ENCODE measurements at places on chromosomes 3 and 15.
A peak's percentile ranks its signal among the peaks of the same experiment; 100 is the strongest.

DNA sequence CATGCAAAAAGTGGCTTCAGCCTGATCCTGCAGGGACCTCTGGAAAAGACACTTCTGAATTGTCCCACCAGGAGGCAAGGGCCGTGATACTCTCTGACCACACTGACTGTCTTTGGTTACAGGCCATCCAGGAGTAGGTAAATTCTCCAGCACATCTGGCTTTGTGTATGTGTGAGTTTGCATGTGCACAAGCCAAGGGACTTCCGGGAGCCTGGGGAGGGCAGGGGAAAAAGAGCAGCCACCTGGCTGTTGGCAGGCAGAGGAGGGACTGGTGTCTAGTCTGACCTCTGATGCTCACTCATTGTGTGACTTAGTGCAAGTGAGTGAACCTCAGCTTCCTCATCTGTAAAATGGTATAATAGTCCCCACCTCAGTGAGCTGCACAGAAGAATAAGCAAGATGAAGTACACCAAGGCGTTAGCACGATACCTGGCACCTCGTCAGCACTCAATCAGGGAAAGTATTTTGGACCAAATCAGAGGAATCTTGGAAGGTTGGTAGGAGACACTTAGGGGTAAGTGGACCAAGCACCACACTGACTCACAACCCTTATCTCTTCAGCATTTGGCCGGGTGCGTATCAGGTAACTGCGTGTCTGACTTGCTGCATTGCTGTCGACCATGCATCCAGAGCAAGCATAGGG lies 19.1 kb downstream of the KLHL6 start:
- peaks cover 7% of the 10 kb centered on the region for H3K36me3 ChIP-seq
- H3K4me3 ChIP-seq, result no peak overlapping the region
- no peak for DNase-seq

- no peak overlapping the region for H3K4me3 ChIP-seq
- no peaks in the 10 kb centered on the region for H3K36me3 ChIP-seq
- H3K27me3 ChIP-seq, result peaks cover 28% of the 10 kb centered on the region
These were observed 18.4 kb downstream of the CCK start for GRCh38 chr3:42247576-42248027.

GRCh38 chr3:39479701-39480414 lies 12.4 kb downstream of the MOBP start:
- H3K27me3 ChIP-seq, result peaks cover 8% of the 10 kb centered on the region
- peaks cover 4% of the 10 kb centered on the region for H3K36me3 ChIP-seq
- H3K27ac ChIP-seq, result no peak overlapping the region
- H3K4me1 ChIP-seq, result no peaks in the 10 kb centered on the region

- H3K4me3 ChIP-seq, result peak overlapping the region; percentile 30
- peak; percentile 94 for DNase-seq
- no peak overlapping the region for H3K27ac ChIP-seq
- no peaks in the 10 kb centered on the region for H3K36me3 ChIP-seq
- H3K27me3 ChIP-seq, result no peaks in the 10 kb centered on the region
These were observed 13.7 kb downstream of the CAND2 start for GRCh38 chr3:12810013-12810780.

GRCh38 chr3:60932643-60933042 lies 318.6 kb downstream of the FHIT start:
- H3K4me1 ChIP-seq, result no peaks in the 10 kb centered on the region
- no peak for DNase-seq
- no peaks in the 10 kb centered on the region for H3K27me3 ChIP-seq
- no peak overlapping the region for H3K4me3 ChIP-seq
- peaks cover 6% of the 10 kb centered on the region for H3K36me3 ChIP-seq

DNA sequence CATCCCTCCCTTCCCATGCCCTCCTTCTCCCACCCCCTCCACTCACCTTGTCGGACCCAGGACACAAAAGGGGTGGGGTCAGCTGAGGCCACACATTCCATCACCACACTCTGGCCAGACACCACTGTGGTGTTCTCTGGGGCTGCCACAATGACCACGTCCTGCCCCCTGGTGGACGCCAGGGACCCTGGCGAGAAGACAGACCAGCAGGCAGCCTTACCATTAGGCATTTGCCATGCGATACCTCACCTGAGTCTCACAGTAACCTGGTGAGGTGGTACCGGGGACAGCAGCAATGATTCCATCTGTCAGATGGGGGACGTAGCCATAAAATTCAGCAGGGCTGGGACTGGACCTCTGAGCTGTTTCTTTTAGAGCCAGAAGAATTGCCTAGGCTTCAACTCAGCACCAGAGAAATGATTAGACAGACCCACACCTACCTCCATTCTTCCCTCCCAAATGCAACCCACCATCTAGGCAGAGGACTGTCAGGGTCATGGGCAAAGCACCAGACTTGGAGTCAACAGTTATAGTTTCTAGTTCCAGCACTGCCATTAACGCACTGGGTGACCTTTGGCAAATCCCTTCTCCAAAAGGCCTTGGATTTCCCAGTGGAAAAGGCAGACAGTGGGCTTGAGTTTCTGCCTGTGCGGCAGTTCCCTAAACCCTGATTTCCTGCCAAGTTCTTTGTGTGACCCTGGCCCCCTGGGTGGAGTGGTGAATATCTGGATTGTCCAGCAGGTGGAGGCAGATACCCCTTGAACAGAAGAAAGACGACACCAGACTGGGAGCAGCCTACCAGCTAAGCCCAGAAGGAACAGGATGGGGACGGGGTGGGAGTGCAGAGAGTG lies 21.8 kb downstream of the IGDCC4 start:
- H3K4me1 ChIP-seq, result no peaks in the 10 kb centered on the region
- DNase-seq, result no peak
- H3K36me3 ChIP-seq, result no peaks in the 10 kb centered on the region
- no peak overlapping the region for H3K27ac ChIP-seq

DNA sequence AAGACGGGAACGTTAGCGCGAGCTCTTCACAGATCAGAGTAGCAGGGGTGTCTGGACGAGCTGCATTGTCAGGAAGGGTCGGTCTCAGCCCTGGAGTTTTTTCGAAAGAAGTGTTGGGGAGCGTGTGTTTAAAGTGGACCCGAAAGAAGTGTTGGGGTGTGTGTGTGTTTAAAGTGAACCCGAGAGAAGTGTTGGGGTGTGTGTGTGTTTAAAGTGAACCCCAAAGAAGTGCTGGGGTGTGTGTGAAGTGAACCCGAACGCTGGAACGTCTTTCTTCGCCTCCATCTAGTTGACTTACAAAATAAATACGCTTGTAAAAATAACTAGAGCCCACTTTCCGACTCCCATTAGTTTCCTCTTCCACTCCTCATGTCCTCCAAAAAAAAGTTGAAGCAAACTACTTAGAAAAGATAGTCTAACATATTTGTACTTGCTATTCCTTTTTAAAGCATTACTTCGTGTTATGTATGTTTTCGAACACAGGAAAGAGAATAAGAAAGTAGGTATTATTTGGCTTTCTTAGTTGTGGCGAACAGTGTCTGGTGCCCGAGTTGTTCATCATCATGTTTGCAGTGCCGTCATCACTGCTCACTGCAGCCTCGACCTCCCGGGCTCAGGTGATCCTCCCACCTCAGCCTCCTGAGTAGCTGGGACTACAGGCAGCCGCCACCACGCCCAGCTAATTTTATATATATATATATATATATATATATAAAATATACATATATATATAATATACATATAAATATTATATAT lies 1.0 kb downstream of the LRCH3 start:
- DNase-seq, result no peak
- peak overlapping the region; percentile 90 for H3K27ac ChIP-seq
- H3K4me3 ChIP-seq, result peak overlapping the region; percentile 96

- H3K27ac ChIP-seq, result no peak overlapping the region
- DNase-seq, result no peak
- peaks cover 5% of the 10 kb centered on the region for H3K36me3 ChIP-seq
- H3K4me3 ChIP-seq, result no peak overlapping the region
These were observed 308.6 kb downstream of the TBC1D5 start for GRCh38 chr3:17433876-17434275.

DNA sequence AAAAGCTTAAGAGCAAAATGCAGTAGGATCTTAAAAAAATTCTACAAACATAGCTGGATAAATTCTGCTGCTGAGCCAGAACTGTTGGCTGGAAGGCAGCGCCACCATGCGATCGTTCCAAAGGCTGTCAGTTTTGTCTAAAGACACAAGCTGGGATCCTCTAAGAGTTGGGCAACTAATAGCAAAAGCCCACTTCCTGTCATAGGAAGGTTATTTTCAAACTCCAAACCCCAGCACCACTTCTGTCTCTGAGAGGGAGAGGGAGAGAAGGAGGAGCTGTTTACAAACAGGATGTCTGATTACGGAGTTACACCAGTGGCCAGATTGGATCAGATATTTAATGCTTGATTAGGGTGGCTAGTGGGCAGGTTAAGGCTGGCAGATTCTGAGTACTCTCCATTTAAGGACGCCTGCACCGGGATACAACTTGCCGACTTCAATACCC lies 44.0 kb downstream of the EIF4E3 start:
- no peaks in the 10 kb centered on the region for H3K27me3 ChIP-seq
- H3K4me3 ChIP-seq, result no peak overlapping the region
- peak overlapping the region; percentile 44 for H3K27ac ChIP-seq
- peaks cover 11% of the 10 kb centered on the region for H3K4me1 ChIP-seq

DNA sequence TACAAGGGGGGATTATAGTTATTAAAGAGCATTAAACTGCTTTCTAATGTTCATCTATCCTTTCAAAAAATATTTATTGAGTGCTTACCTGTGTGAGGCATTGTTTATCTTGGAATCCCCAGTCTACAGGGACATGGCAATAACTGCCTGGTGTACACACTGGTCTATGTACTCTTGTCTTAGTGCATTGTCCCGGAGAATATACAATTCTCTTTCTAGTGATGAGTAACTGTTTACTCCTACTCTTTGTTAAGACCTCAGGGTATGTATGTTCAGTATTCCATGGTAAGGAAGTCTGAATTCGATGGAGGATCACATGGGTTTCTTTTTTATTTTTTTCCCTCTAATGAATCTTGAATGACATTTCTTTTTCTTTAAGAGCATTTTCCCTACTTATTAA lies 772.4 kb upstream of the NR2F2 start:
- peaks cover 12% of the 10 kb centered on the region for H3K27me3 ChIP-seq
- peak overlapping the region; percentile 88 for H3K27ac ChIP-seq
- H3K4me1 ChIP-seq, result peaks cover 15% of the 10 kb centered on the region
- no peak for DNase-seq
- H3K36me3 ChIP-seq, result no peaks in the 10 kb centered on the region

- peaks cover 19% of the 10 kb centered on the region for H3K27me3 ChIP-seq
- no peak overlapping the region for H3K27ac ChIP-seq
- no peak for DNase-seq
- no peaks in the 10 kb centered on the region for H3K4me1 ChIP-seq
- no peaks in the 10 kb centered on the region for H3K36me3 ChIP-seq
These were observed 42.3 kb downstream of the MAGEF1 start for GRCh38 chr3:184669578-184669977.

- no peak for DNase-seq
- H3K4me1 ChIP-seq, result no peaks in the 10 kb centered on the region
- H3K27ac ChIP-seq, result no peak overlapping the region
- no peaks in the 10 kb centered on the region for H3K27me3 ChIP-seq
- no peaks in the 10 kb centered on the region for H3K36me3 ChIP-seq
These were observed 24.2 kb upstream of the ZPLD1 start for GRCh38 chr3:102410616-102411015.

DNA sequence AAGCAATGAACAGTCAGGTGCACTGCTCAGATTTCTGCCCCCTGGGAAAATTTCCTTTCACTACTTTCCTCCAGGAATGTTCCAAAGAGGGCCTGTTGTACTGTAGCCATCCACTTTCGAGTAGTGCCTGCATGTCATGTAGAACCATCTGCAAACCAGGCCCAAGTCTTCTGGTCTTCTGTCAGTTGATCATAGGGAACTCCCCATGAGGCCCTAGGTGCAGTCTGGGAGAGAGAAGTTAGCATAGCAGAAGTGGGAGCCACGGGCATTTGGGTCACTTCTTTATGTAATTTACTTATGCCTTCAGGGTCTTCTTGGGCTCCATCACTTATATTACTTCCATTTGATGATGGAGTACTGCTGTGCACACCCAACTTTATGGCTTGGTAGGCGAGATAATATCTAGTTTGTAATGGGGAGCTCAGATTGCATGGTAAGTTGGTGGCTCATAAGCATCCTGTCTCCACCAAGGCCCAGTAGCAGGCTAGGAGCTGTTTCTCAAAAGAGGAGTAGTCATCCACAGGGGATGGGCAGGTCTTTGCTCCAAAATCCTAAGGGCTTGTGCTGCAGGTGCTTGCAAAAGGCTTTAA lies 151.4 kb downstream of the NFKBIZ start:
- DNase-seq, result no peak
- H3K36me3 ChIP-seq, result no peaks in the 10 kb centered on the region
- no peaks in the 10 kb centered on the region for H3K27me3 ChIP-seq

GRCh38 chr3:127106053-127106452 lies 86.9 kb upstream of the PRR23E start:
- H3K27ac ChIP-seq, result no peak overlapping the region
- no peaks in the 10 kb centered on the region for H3K36me3 ChIP-seq
- no peaks in the 10 kb centered on the region for H3K4me1 ChIP-seq
- H3K4me3 ChIP-seq, result no peak overlapping the region
- H3K27me3 ChIP-seq, result peaks cover 6% of the 10 kb centered on the region

DNA sequence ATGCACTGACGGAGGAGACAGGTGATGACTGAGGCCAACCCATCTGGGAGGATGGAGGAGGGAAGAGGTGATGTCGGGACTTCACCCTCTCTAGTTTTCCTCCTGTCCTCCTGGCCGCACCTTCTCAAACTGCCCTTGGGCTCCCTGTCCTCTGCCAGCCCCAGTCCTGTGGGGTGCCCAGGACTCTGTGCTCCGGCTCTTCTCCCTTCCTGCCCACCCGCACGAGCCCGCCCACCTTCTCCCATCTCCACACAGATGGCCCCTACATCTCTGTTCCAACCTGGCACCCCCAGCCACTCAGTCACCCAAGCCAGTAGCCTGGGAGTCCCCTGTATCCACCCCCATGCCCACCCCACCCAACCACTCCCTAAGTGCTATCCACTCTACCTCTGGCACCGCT lies 206.7 kb upstream of the LINGO1 start:
- H3K27me3 ChIP-seq, result peaks cover 33% of the 10 kb centered on the region
- peak; percentile 20 for DNase-seq
- no peaks in the 10 kb centered on the region for H3K36me3 ChIP-seq

GRCh38 chr3:130991126-130991525 lies 35.5 kb downstream of the ASTE1 start:
- peaks cover 10% of the 10 kb centered on the region for H3K36me3 ChIP-seq
- no peak overlapping the region for H3K4me3 ChIP-seq
- no peak overlapping the region for H3K27ac ChIP-seq
- no peaks in the 10 kb centered on the region for H3K27me3 ChIP-seq

GRCh38 chr15:81575436-81576123 lies 201.6 kb upstream of the TMC3 start:
- H3K27ac ChIP-seq, result no peak overlapping the region
- H3K4me3 ChIP-seq, result no peak overlapping the region
- H3K27me3 ChIP-seq, result peaks cover 17% of the 10 kb centered on the region
- H3K4me1 ChIP-seq, result no peaks in the 10 kb centered on the region
- H3K36me3 ChIP-seq, result no peaks in the 10 kb centered on the region

DNA sequence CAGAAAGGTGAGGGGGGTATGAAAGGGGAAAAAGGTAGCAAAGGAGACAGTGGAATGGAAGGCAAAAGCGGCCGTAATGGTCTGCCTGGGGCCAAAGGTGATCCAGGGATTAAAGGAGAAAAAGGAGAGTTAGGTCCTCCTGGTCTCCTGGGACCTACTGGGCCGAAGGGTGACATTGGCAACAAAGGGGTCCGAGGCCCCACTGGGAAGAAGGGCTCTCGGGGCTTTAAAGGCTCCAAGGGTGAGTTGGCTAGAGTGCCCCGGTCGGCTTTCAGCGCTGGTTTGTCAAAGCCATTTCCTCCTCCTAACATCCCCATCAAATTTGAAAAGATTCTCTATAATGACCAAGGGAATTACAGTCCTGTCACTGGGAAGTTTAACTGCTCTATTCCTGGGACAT lies 6.7 kb downstream of the OTOL1 start:
- H3K27ac ChIP-seq, result no peak overlapping the region
- no peak for DNase-seq

- DNase-seq, result no peak
- H3K36me3 ChIP-seq, result peaks cover 11% of the 10 kb centered on the region
- H3K27me3 ChIP-seq, result no peaks in the 10 kb centered on the region
These were observed 85.6 kb upstream of the LYSMD4 start for GRCh38 chr15:99818872-99819271.
